Common myeloid progenitor, CD34-positive (primary cell): ENCODE measurements at places on chromosomes 11 and 22.

DNA sequence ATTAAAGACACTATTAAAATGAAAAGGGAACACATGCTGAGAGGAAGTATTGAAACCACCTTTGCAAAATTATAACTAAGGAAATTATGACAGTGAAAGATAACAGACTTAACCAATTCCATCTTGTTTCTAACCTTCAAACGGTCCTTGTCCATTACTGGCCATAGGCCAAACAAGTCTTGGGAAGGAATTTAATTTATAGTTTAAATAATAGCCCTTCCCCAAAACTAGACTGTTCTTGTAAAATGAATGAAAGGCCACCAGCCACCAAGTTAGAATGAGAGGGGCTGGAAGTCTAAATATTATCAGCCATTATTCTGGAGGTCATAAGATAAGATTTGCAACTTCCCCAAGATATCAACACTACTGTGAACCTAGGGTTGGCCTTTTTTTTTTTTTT is 1.8 kb upstream of the TALDO1 start:
- peak; percentile 43 for DNase-seq

GRCh38 chr11:70610566-70611565 is 212.5 kb downstream of the CTTN start:
- peak; percentile 26 for DNase-seq

DNA sequence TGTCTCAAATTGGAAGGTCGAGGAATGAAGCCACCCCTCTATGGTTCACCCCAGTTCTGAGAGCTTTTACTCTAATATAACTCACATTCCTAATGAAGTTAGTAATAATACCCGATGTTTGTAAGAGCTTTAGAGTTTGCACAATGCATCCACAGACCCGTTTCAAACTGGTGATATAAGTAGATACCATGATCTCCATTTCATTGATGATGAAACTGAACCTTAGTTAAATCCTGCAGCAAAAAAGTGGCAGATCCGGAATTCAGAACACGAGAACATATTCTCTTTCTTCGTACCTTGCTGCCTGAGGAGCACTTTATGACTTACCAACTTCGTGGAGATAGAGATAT is 757 bp upstream of the RBFOX2 start:
- DNase-seq = no peak

GRCh38 chr11:36426226-36426848 is 83.7 kb downstream of the TRAF6 start:
- no peak for DNase-seq

- no peak for DNase-seq
Measured at GRCh38 chr11:77402218-77402556, 71.7 kb downstream of the PAK1 start.

- DNase-seq = peak; percentile 87
Measured at GRCh38 chr11:62553080-62553838, 6.7 kb upstream of the AHNAK start.

- DNase-seq = no peak
Measured at GRCh38 chr11:70112017-70112434, 33.9 kb downstream of the ANO1 start.

GRCh38 chr11:18312663-18313420 is 9.1 kb downstream of the HPS5 start:
- no peak for DNase-seq

DNA sequence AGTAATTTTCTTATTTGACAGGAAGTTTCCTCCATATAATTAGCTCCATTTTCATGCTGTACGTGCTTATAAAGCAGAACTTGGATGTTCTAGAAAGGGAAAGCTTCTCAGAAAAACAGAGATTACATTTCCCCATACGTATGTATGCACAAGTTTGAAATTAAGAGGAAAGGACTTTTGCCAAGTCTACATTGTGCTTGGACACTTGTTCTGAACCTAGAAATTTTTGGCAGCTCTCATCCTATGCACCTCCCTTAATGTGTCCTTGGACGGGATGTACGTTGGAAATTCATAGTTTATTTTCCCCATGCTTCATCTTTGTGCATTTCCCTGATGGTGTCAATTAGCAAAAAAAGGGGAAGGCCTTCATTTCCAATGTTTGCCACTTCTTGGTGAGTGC is 322.7 kb downstream of the BLID start:
- DNase-seq = no peak

GRCh38 chr11:110182886-110183285 is 89.7 kb downstream of the ZC3H12C start:
- DNase-seq = no peak

DNA sequence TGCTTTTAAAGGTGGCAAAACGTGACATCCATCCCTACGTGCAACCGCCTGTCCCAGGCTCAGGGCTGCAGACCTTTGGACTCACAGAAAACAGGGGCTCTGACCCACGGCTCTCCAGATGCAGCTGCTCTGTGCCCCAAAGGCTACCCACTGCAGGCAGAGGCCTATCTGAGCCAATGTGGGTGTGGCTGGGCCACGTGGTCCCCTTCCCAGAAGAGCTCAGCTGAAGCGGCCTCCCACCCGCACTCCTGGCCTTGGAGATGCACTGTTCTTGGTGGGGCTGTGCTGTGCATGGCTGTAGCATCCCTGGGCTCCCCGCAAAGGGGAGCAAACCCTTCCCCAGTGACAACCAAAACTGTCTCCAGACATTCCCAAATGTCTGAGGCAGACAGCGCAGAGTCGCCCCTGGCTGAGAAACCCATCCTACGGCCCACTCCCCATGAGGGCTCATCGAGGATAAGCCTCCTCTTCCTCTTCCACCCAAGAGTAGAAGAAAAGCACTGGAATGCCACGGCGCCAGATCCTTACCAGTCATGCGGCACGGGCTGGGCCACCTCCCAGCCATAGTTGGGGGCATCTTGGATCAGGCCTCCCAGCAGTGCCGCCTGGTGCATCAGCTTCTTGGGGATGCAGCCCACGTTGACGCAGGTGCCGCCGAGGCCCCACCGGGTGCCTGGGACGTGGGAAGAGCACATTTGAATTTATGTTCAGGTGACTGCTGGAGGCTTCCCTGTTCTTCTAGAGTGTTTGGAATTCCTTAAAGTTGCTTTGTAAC is 23.1 kb upstream of the COMT start:
- no peak for DNase-seq

GRCh38 chr22:45934659-45935341 is 42.2 kb downstream of the WNT7B start:
- peak; percentile 39 for DNase-seq

GRCh38 chr11:71183878-71184277 is 68.5 kb downstream of the SHANK2 start:
- DNase-seq = no peak

GRCh38 chr22:24247564-24248344 is 2.9 kb upstream of the GGT5 start:
- DNase-seq = peak; percentile 54

DNA sequence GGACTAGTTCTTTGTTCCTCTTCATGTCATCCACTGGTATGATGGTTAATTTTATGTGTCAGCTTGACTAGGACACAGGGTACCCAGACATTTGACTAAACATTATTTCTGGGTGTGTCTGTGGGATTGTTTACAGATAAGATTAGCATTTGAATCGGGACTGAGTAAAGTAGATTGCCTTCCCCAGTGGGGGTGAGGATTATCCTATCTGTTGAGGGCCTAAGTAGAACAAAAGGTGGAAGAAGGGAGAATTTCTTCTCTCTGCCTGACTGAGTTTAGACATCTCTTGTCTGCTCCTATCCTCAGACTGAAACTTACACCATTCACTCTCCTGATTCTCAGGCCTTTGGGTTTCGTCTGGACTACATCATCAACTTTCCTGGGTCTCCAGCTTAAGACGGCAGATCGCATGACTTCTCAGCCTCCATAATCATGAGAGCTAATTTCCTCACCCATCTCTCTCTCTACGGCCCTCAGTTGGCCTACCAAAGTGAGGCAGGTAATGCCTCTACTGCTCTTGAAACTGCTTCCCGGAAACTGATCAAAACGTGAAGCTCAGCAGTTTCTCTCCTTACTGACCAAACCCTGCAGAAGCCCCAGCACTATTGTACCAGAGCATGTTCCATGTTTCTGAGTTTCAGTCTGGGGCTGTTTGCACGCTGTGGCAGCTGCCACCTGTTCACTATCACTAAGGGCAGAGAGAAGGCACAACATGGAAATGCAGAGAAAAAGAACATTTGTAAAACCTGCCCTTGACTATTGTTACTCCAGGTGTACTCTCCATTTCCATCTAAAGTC is 95.4 kb downstream of the NXPE2 start:
- DNase-seq = no peak

DNA sequence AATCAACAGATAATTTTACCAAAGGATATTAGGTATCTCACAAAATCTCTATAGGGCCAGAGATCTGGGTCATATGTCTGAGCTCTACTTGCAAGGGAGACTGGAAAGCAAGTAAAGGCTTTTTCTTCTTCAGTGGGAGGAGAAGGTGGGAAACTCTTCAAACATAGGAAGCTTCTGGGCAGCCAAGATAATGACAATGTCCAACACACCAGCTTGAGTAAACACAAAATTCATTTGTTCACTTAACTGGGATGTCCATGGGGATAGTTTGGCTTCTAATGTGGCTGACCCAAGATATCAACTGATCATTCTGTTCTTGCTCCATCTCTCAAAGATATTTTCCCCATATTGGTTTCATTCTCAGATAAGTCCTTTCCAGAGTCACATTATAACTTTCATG is 37.4 kb downstream of the OR2AT4 start:
- no peak for DNase-seq

GRCh38 chr11:47443028-47443700 is 5.8 kb downstream of the RAPSN start:
- no peak for DNase-seq

DNA sequence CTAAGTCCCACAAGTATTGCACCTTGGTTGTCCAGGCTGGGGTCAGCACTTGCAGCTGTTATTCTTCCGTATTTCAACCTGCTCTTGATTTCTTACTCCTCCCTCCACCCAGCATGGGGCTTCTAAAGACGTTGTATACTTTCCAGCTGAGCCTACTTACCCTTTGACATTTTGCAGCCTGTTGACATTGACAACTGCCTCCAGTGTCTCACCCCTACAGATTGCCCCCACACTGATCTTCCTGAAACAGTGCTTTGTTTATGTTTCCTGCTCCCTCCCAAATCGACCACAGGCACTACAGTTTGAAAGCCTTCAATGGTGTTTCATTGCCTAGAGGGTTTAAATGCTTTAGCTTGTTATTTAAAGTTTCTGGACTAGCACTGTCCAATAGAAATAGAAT is 56.6 kb downstream of the FAM83F start:
- peak; percentile 22 for DNase-seq

DNA sequence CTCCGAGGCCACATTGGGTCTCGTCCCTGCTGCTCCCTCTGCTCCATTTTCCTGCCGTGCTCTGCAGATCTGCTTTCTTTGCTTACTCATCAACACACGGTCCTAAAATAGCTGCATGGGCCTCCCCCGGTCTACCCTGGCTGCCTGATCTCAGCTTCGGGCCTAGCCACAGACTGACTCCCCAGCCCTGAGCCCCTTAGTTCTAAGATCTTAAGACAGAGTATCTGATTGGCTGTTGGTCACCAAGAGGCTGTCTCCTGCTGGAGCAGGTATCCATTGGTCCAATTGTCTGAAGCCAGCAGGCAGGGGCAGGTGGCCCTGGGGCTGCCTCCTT is 53.7 kb upstream of the NECTIN1 start:
- no peak for DNase-seq

GRCh38 chr22:49663823-49664222 is 163.8 kb downstream of the BRD1 start:
- DNase-seq = no peak

- no peak for DNase-seq
Measured at GRCh38 chr22:43921370-43921769, 2.2 kb upstream of the PNPLA3 start.

DNA sequence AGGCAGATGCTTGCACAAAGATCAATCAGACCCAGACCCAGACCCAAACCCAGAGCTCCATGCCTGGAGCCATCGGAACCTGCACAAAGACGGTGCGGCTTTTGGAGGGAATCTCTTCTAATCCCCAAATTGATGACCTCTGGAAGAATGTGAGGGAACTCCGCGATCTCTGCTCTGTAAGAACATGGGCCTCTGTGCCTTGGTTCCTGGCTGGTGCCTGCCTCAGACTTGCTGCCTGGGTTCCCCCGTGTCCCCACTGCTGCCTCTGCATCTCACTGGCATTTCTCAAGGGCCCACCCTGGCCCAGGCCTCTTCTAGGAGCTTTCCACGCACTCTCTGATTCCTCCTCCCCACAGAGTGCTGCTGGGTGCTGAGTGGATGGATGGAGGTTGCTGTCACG is 1044.4 kb downstream of the TBC1D22A start:
- no peak for DNase-seq

DNA sequence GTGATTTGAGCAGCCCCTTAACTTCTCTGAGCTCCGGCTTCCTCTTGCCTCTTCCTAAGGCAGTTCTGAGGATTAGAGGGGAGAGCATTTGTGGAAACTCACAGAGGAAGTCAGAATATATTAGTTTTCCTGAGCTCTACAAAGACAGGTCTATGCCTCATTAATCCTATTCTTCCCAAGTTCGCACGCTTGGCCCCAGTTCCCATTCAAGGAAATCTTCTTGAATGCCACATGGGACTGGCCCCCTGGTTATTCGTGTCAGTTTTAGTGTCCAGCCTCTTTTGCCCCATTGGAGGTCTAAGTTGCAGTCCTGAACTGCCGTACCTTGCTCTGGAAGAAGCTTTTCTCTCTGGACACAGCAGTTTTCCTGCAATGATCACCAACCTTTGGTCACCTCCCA is 37.6 kb upstream of the ALX4 start:
- no peak for DNase-seq

DNA sequence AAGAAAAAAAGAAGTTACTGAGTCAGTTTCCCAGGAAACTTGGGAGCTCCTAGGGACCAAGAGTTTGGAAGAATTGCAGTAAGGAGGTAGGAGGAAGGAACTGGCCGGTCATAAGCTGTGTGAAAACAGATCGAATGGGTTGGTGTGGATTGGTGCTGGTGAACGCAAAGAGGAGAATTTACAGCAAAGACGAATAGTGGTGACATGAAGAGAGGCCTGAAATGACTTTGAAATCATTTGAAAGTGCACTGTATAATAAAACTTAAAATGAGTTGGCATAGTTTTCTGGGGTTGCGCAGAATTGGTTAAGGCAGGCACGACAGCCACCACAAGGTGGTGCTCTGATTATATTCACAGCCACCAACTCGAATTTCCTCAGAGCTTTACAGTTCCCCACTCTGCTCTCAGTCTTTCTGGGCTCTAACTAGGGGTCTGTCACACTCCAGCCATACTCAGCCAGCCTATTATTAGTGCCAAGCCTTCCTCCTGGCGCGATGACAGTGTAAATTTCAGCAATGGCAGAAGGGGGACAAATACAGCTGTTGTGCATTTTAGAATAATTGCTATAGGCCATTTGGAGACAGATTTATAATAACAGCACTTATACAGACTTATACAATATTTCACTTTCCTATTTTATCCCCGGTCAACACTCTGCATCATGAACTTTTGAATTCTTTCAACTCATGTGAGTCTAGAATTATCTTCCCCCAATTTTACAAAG is 8.3 kb upstream of the HTR3B start:
- DNase-seq = peak; percentile 68
